ENCODE measurements at places on chromosomes 12 and 14.

GRCh38 chr14:26905229-26905628, 307.4 kb upstream of the NOVA1 start:
- DNase-seq: no peak

- DNase-seq: no peak
Observed at GRCh38 chr12:60926256-60926655, 1330.4 kb downstream of the SLC16A7 start.

- no peak for DNase-seq
Observed at GRCh38 chr12:117790198-117790597, 178.6 kb downstream of the KSR2 start.

DNA sequence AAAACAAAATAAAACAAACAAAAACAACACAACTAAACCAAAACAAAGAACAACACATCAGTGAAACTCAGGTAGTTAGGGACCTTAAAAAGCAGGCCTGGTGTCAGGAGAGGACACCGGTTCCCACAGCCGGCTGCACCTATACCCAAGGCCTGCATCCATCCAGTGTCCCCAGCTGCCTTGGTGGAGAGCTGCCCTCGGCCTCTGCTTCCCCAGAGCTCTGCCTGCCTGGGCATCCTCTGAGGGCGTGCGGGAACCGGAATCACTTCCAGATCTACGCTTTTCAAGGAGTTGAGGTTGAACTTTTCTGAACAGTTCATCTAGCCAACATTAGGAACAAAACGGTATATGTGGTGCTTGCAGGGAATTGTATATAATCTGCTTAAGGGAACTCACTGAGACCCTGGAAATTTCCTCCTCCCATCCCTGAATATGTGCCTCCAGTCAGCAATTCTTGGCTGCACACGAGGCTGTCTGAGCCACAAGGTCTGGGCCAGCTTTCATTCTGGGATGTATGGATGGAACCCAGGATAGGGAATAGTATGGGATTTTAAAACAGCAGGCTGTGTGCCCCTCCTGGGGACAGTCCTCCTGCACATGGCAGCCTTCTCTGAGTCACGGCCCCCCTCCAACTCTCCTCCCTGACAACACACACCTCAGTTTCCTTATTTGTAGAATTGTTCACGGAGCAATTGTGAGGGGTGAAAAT, 319.0 kb upstream of the RTL1 start:
- no peak for DNase-seq

DNA sequence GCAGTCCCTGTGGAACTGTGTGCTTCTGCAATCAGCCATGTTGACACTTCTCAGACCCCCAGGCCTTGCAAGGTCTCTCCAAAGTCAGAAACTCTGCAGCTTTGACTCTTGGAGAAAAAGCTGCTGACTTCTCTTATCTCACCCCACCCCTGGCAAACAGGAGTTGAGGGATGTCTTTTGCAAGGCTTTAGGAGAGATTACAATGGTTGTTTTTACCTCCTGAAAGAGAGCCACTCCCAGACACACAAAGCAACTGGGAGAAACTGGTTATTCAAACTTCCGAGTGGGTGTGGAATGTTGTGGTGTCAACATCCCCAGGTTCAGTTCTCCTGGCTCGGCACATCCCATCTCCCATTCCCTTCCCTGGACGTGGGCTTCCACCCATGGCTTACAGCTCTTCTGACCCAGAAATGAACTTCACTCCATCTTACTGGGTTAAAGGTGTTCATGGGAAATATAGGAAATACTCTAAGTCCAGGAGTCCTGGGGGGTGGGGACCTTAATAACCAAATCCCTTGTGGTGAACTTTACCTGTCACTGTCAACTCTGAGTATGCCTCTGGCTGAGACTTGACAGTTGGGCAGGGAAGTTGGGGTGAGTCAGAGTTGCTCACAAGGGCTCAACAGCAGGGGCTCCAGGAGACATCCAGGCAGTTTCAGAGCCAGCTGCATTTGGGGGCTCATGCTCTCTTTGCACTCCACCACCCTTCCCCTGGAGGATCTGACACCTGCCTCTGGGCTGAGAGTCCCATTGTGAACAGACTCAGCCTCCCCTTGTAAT, 41.9 kb downstream of the CCDC177 start:
- peak; percentile 10 for DNase-seq

- DNase-seq: peak; percentile 76
Observed at GRCh38 chr12:64099397-64099796, 122.7 kb downstream of the KICS2 start.

DNA sequence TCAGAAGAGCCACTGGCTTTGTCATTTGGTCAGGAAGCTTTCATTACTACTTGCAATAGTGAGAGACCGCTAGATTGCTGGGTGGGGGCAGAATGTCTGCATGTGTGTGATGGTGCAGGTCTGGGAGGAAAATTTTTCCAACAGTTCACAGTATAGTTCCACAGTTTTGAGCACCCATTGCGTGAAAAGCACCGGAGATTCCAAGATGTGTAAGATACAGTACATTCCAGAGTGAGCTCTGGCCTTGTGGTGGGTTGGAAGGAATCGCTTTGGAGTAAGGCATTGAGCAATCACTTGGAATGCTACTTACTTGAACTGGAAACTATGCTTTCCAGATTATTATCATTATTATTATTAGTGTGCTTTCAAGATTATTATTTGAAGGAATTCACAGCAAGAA, 47.6 kb upstream of the FRMD6 start:
- DNase-seq: no peak

DNA sequence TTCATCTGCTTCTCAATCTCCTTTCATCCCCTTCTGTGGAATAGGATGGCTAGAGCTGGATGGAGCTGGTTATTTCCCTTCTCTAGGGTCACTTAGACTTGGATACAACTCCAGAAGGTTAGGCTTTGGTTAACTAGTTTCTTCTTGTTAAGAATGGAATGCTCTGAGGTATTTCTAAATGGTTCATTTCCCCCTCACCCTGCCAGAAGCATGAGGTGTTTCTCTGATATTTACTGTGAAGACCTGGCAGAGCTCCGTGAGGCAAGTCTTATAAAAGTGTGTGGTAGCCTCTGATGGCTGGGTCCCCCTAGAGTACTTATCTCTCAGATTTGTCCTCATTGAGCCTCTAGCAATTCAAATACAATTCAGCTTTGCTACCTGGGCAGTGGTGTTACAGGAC, 207.9 kb downstream of the SLC16A7 start:
- peak; percentile 37 for DNase-seq

GRCh38 chr14:89658977-89659670, 242.1 kb upstream of the FOXN3 start:
- DNase-seq: no peak

GRCh38 chr12:14664434-14665023, 31.9 kb downstream of the GUCY2C start:
- DNase-seq: peak; percentile 8

GRCh38 chr14:75851574-75851866, 130.3 kb downstream of the TGFB3 start:
- no peak for DNase-seq

GRCh38 chr12:88237954-88238353, 95.8 kb downstream of the TMTC3 start:
- DNase-seq: peak; percentile 65

- peak; percentile 42 for DNase-seq
Observed at GRCh38 chr12:122421821-122422729, at the start of gene CLIP1. Gene CLIP1, minus strand, starts transcription at chr12:122422669. Its CDS starts 42,217 bp downstream, at chr12:122380452.

- DNase-seq: no peak
Observed at GRCh38 chr12:120361506-120362208, 7.3 kb downstream of the MSI1 start.

GRCh38 chr14:68705741-68706283, 87.1 kb downstream of the ZFP36L1 start:
- DNase-seq: no peak

- DNase-seq: no peak
Observed at GRCh38 chr14:41055589-41055988, 551.1 kb upstream of the LRFN5 start.

- DNase-seq: no peak
Observed at GRCh38 chr12:111606767-111607230, 7.7 kb upstream of the ATXN2 start.

GRCh38 chr12:93261505-93262094, 116.1 kb upstream of the NUDT4 start:
- DNase-seq: no peak

GRCh38 chr14:53022593-53022992, 71.7 kb upstream of the FERMT2 start:
- peak; percentile 27 for DNase-seq

GRCh38 chr12:72272091-72272661, at the start of gene TRHDE:
Gene TRHDE, plus strand, starts transcription at chr12:72272370. Its CDS starts 274 bp downstream, at chr12:72272644.
- DNase-seq: no peak

GRCh38 chr14:32073537-32074189, 3.4 kb upstream of the ARHGAP5 start:
- peak; percentile 52 for DNase-seq

DNA sequence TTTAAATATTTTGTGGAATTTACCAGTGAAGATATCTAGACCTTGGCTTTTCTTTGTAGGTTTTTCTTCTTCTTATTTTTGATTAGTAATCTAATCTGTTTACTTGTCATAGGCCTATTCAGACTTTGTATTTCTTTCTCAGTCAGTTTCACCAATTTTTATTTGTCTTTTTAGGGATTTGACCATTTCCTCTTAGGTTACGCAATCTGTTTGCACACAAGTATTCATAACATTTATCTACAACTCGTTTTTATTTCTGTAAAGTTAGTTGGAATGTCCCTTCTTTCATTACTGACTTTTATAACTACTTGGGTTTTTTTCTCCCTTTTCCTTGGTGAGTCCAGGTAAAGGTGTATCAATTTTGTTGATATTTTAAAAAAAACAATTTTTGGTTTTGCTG, 545.7 kb downstream of the AACS start:
- no peak for DNase-seq

DNA sequence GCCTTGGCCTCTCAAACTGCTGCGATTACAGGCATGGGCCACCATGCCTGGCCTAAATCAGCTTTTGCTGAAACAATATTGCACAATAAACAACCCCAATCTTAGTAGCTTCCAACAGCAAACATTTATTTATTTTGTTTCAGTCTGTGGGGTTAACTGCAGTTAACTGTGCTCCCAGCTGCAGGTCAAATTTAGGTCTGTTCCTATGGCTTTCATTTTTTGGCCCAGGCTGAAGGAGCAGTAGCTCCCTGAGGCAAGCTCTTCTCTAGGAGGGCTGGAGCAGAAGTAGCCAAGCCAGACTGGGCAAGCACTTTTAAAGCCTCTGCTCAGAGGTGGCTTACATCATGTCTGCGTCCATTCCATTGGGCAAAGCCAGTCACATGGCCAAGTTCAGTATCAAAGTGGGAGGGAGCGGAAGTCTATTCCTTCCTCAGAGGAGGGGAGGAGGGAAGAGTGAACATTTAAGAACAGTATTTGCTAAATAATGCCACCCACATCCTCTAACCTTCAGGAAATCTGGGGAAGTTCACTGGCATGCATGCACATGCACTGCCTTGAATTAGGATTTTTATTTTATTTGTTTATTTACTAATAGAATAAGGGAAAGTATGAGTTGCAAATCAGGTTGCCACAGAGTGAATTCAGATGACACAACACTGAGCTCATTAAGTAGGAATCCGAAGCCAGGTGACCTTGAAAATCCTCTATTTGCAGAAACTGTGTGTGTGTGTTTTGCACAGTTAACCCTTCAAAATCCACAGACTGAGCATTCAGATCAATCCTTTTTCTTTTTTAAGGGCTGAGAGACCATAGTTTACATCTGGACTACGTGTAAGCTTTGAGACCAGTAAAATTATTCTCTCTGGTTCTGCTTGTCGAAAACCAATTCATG, 122.0 kb upstream of the SEL1L start:
- peak; percentile 21 for DNase-seq

DNA sequence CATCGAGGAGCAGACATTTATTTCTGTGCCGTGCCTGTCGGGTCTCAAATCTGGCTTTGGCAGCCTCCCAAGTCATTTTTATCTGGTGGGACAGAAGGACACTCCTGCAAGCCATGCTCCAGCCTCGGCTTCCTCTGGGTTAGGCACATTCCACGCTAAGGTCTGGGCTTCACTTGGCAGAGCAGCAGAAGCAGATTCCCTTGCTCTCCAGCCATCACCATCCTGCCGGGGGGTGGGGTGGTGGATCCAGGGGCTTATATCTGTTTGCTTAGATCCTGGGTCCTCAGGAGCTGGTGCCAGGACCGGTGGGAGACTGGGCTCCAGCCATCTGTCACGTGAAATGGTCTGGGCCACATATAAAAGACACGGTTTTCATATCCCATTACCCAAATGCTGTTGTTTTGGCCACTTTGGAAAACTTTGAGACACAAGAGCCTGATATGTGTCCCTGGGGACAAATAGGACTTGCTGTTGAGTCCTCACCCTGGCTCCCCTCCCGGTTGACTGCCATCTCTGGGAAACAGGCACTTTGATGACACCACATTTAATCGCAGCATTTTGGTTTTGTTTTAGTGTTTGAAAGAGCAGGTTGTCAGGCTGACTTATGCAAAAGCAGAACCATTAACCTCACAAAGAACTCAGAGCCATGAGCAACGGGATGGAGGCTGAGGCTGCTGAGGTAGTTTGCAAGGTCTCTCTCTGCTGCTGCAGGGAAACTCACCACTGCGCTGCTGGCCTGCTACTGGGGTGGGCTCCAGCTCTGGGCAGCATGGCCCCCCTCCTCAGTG, 69.6 kb upstream of the PRMT8 start:
- no peak for DNase-seq

- DNase-seq: no peak
Observed at GRCh38 chr12:94062796-94063635, 85.4 kb upstream of the PLXNC1 start.
